Mononuclear cell (primary cell): ENCODE measurements at places on chromosomes 6 and 20. TPM values are rescaled to one million over a fixed set of nuclear protein-coding genes. Genes with fewer than 3 reads are reported as not detected.

The HLA-DQB1 gene
- 1.4 TPM for total RNA-seq

The TTK gene
- total RNA-seq = 0.52 TPM

The FOXQ1 gene
- not detected for total RNA-seq

The HAO1 gene
- total RNA-seq = not detected

The RRAGD gene
- total RNA-seq = 6.8 TPM

The AVP gene
- not detected for total RNA-seq

The DPPA5 gene
- not detected for total RNA-seq

The TBX18 gene
- under 0.01 TPM for total RNA-seq

The MUCL3 gene
- total RNA-seq = not detected

The ZBTB46 gene
- 2.1 TPM for total RNA-seq

The RALGAPB gene
- 40.6 TPM for total RNA-seq

The CDH26 gene
- total RNA-seq = 0.73 TPM

The LRP11 gene
- 0.21 TPM for total RNA-seq

The TENT5A gene
- total RNA-seq = 25.9 TPM

The C20orf141 gene
- not detected for total RNA-seq

The PSORS1C2 gene
- not detected for total RNA-seq

The SPATA25 gene
- 0.52 TPM for total RNA-seq

The XKR7 gene
- under 0.01 TPM for total RNA-seq

The TAAR9 gene
- total RNA-seq = not detected

The RAB22A gene
- 11.0 TPM for total RNA-seq

The UBE2V1 gene
- 114 TPM for total RNA-seq

The GHRH gene
- total RNA-seq = not detected

The UNC5CL gene
- total RNA-seq = 1.2 TPM

The CUL7 gene
- total RNA-seq = 2.7 TPM

The BTNL2 gene
- total RNA-seq = not detected

The BHLHE23 gene
- total RNA-seq = not detected

The SLC22A3 gene
- total RNA-seq = not detected

The SLC13A3 gene
- 0.10 TPM for total RNA-seq

The SLC2A10 gene
- total RNA-seq = under 0.01 TPM

The STX11 gene
- total RNA-seq = 118 TPM

The COL19A1 gene
- total RNA-seq = 9.1 TPM

The SIRPD gene
- total RNA-seq = 0.42 TPM

The OR2J2 gene
- total RNA-seq = not detected

The RNF39 gene
- total RNA-seq = not detected

The HNF4A gene
- total RNA-seq = not detected

The KCNQ2 gene
- under 0.01 TPM for total RNA-seq

The EYA4 gene
- not detected for total RNA-seq

The SPDEF gene
- total RNA-seq = 0.31 TPM

The SCUBE3 gene
- total RNA-seq = not detected

The PCK1 gene
- total RNA-seq = not detected

The HLA-DPB1 gene
- total RNA-seq = 166 TPM
